Posterior vena cava (tissue), 2 donors: ENCODE measurements at places on chromosomes 16 and 17.

GRCh38 chr16:56345406-56346050, 79.8 kb downstream of the AMFR start:
- DNase-seq: no peak

DNA sequence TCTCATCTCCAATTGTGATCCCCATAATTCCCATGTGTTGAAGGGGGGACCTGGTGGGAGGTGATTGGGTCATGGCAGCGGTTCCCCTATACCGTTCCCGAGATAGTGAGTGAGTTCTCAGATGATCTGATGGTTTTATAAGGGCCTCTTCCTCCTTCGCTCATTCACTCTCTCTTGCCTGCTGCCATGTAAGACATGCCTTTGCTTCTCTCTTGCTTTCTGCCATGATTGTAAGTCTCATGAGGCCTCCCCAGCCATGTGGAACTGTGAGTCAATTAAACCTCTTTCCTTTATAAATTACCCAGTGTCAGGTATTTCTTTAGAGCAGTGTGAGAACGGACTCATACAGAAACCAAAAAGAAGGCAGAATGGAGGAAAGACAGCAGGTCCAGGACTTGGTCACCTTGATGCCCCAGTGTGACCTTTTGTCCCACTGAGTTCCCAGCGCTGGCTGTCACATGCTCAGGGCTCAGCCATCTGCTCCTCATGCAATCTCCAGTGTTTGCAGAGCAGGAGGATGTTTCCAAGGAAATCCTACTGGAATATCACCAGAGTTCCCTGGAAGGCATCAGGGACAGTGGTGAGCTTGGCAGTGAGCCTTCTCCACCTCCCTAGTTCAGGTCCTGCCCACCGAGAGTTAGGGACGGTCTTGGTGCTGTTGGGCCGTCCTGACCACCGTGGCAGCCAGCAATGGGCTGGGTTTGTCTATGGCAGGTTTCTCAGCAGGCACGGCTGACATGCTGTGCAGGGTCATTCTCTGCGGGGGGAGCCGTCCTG, 96.7 kb downstream of the SEC14L1 start:
- no peak for DNase-seq

- DNase-seq: no peak
These were observed 5.1 kb downstream of the CDR2 start for GRCh38 chr16:22369221-22369811.

- DNase-seq: no peak
These were observed 142.0 kb downstream of the CPPED1 start for GRCh38 chr16:12661656-12662172.
